ENCODE measurements at places on chromosomes 7 and 10.

GRCh38 chr7:117835016-117835664 is 38.1 kb downstream of the CTTNBP2 start:
- DNase-seq, result no peak

DNA sequence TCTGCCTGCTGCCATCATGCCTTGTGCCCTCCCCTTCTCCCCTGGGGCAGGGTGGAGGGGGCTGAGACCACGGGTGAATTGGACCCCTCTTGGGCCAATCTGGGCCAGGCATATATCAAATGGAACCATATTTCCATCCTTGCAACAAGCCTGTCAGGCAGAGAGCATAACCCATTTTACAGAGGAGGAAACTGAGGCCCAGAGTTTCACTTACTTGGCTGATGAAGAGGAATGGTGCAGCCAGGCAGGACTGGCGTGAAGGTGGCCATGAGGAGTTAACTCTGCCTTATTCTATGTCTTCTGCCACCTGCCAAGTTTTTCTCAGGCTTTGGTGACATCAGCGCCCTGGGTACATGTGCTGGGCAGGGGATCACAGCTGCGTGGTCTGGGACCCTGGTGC is 155.5 kb upstream of the PCBD1 start:
- no peak for DNase-seq

DNA sequence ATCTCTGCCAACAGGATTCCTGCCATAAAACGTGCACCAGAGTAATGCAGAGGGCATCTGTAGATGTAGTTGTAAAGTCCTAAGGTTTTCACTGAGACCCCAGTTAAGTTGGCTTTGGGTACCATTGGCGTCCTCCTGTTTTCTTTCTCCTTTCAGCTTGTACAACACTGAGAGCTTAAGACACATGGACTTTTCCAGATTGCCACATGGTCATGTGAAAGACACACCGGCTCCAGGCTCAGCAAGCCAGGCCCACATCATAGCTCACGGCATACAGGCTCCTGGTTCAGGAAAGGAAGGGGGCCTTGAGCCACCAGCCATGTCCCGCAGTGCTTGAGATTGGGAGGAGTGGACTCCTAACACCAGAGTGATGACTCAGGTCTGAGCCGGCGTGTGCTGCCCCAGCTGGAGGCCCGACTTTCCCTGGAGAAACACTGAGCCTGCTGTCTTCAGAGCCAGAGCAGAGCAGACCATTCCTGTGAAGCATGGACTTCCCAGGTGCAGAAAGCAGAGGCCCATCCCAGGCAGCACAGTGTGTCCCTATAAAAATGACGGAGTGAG is 252.7 kb downstream of the PRPF18 start:
- DNase-seq, result no peak

DNA sequence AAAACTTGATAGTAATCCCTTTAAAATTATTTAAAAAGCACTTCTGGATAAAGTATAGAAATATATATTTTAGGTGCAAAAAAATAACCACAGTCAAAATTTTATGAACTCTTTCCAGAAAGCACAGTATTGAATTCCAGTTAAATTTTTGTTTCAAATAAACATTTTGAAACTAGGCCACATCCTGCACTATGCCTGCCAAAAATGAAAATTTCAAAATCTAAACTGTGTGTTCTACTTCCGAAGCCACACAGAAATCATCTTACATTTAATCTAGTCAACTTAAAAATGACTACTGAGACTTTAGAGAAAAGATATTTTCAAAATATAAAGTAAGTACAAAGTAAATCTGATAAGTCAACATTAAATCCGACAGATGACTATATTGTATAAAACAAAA is 50.0 kb downstream of the MAGI2 start:
- DNase-seq, result no peak

DNA sequence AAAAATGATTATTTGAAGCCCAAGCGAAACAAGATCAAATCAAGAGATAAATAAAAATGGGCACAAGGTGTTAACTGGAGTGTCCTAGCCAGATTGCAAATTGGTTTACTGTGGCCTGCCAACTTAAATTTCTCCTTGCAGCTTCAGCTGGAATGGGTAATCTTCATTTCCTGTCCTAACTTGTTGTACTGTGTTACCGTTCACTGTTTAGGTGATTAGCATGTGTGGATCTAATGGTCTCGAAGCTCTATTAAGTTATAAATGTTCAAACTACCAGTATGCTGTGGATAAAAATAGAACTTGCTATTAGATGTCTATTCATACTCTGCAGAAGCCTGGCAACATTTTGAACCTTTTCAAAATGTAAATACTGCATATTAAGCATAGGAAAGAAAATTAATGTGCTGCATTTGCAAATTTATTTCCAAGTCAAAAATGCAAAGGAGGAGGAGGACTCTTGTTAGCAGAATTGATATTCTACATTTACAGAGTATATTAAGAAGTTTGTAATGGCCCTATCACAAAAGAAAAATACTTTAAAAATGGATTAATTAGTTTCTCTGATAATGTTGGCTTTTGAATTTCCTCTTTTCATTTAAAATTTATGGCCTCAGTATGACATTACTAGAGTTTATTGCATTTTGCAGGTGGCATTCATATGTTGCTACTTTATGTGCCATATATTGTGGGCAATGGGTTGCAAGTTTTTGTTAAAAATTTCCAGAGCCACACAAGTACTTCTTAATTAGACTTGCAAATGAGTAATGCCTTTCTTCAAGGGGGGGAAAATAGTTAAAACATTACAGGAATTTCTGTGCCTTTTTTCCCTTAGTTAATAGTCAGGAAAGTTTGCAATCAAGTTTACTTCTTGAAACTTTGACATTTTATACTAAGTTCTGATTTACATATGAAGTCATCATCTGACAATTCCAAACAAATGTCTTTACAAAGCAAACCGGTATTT is 92.1 kb downstream of the CABCOCO1 start:
- DNase-seq, result no peak

- DNase-seq, result no peak
Observed at GRCh38 chr10:54614072-54614471, 187.0 kb downstream of the PCDH15 start.

GRCh38 chr10:82721831-82722230 is 846.8 kb downstream of the NRG3 start:
- DNase-seq, result no peak

DNA sequence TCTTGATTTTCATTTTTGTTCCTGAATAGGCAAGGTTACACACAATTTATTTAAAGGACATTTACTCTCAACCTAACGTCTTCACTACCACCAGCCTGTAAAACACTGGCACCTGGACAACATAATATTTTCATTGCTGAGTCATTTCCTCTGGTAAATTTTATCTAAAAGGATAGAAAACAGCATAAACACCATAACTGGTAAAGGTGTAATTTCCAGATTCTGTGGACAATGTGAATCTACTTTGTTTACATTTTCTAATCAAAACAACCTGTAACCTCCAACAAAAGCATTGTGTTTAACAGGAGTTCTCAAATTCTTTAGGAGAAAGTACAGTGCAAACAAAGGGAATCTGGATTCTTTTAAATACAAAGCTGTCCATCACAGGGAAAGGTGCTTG is 472.0 kb upstream of the AKR1E2 start:
- DNase-seq, result no peak
